ENCODE measurements at places on chromosomes 1 and 21.
A peak's percentile ranks its signal among the peaks of the same experiment; 100 is the strongest.

- no peak for DNase-seq
These were observed 350.9 kb downstream of the LTN1 start for GRCh38 chr21:28641731-28642130.

GRCh38 chr1:185156288-185156853 is 382 bp downstream of the TRMT1L start:
- DNase-seq = peak; percentile 53

DNA sequence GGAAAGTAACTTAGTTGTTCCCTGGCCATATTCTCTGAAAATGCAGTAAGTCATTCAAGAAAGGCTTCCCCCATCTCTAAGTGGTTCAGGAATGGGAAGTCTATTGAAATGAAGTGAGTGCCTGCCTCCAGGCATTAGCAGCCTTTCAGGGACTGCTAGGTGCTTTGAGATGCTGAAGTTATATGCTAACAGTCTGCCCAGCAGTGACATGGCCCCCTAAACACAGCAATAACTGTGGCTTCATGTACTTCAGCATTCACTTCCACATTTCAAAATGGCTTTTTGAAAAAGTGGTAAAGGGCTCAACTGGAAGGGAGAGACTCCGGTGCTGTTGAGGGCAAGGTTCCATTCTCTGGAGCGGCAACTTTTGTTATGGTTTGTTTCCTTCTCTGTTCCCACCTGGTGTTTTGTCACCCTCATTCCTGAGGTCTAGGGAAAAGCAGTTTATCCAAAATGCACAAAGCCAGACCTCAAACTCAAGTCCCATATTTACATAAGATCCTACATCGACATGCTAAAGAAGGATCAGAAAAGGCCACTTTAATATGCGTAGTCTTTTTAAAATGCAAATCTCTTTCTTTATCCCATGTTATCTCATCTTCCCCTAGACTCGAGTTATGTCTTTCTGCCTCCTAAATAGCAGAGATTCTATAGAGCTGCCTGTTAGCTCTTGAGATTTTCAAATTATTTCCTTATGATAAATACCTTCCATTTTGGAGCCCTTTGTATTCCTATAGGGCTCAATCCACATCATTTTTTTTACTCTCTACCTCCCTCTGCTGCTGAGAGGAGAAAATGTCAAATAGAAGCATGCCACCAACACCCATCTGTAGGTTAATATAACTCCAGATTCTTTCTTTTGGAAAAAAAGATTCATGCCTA is 34.2 kb upstream of the LRRC8C start:
- peak; percentile 54 for DNase-seq

DNA sequence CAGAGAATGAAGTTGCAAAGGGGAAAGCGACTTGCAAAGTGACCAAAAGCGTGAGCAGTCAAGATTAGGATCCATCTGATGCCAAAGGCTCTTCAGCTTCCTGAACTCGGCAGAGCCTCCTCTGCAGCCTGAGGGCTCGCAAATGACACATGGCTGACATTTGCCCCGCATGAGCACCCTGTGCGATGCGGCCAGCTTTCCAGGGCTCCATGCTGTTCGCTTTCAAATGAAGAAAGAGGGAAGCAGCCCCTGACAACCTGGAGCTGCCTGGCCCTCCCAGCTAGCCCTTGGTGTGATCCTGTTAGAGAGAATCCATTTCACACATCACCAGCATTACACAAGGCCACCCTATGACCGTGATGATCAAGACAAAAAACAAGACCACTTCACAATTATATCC is 20.2 kb upstream of the FAM131C start:
- no peak for DNase-seq

All from G401 (cell line).